ENCODE measurements at places on chromosomes 11 and 22.

GRCh38 chr22:19604711-19605268 lies 80.6 kb upstream of the CLDN5 start:
- no peak for DNase-seq

DNA sequence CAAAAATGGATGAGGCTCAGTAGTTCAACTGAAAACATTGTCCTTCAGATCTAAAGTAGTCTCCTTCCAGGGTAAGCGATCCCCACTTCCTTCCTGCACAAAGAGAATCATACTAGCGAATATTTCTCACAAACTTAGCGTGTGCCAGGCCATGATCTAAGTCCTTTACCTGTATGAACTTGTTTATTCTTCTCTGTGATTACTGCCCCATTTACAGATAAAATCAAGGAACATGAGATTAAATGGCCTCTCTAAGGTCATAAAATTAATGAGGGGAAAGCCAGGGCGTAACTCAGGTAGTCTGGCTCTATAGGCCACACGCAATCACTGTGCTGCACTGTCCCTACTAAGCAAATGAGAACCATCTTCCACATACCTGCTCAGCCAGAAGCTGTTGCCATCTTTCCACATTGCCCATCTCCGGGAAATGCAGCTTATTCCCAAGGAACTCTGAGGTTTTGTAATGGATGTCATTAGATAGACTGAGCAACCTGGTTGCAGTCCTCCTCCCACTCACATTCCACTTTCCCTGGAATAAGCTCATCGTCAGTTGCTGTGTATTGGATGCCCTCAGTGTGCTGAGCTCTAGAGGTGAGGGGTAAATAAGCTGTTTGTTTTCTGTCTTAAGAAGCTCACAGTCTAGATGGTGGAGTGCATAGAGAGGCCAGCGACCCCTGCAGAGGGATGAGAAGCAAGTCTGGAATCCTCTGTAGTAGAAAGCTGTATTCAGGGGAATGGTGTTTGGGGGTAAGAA lies 146.3 kb downstream of the SNX19 start:
- DNase-seq, result no peak

GRCh38 chr22:46865052-46865434 lies 102.6 kb downstream of the TBC1D22A start:
- DNase-seq, result no peak

- no peak for DNase-seq
Observed at GRCh38 chr22:45934659-45935341, 42.2 kb downstream of the WNT7B start.

DNA sequence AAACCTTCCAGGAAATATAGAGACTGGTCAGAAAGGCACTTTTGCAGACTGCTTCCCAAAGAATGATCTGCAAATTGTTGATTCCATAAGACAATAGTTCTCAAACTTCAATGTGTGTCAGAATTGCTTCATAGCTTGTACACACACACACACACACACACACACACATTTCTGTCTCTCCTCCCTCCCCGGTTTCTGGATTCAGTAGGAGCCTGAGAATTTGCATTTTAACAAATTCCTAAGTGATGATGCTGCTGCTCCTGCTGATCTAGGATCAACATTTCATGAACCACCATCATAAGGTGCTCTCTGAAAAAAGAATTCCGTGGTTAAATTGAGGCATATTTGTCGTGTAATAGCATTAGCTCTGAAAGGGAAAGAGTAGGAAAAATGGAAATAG lies 35.3 kb upstream of the FZD4 start:
- DNase-seq, result no peak

GRCh38 chr11:70089631-70090030 lies 11.5 kb downstream of the ANO1 start:
- no peak for DNase-seq

DNA sequence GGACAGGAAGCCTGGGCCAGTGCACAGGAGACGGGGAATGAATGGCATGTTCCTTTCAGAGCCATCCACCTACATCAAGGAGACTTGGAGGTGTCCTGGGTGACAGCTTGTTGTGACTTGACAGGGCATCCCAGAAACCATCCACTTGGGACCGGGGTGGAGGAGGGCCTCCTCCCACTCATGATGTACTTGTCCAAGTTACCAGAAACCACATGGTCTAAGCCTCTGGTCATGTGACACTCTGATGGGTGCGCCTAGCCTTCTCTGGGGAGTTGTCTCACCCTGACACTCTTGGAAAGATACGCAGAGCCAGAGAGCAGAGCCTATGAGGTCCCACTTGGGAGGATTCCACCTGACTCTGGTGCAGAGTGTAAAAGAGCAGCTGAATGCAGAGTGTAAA lies 21.6 kb upstream of the FXYD6 start:
- no peak for DNase-seq

DNA sequence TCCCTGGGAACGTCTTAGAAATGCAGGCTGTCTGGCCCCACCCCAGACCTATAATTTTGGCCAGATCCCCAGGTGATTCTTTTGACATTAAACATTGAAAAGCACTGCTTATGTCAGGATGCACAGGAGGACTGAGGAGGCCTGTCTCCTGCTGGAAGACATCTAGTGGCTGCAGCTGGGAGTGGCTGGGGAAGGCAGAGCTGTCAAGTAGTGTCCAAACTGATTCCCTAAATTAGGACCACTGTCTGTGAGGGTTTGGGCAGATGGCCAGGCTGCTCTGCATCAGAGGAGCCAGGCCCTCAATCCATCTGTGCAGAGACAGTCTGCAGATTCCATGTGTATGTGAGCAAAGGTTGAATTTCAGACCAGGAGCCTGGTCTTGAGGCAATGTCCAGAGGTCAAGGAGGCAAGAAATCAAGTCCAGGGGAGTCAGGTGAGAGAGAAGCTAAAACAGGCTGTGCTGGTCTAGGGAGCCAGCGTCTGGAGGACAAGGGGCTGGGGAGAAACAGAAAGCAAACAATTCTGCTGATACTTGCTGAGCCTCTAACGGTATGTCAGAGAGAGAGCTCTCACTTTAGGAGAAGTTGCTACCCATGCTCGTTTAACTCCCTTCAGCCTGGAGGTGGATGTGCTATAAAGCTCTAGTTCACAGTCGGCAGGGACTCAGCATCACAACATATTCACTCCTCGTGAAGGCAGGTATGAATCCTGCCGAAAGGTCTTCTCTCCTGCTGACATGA lies 15.3 kb upstream of the SYTL2 start:
- DNase-seq, result no peak

DNA sequence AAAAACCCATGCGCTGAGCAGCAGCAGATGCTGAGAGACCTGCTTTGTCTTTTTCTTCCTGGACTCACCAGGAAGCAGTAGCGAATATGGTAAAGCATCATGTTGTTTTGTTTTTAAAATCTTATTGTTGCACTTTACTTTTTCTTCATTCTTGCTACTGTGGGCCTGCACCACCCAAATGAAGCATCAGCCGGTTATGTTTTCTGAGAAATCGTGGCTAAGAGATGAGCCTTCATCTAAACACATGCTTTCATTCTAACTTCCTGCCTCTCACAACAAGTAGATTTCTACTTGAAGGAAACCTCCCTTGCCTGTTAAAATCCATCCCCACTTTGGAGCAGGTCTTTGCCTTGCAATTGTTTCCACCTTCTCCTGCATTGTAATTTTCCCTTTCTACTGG lies 1025.9 kb downstream of the NTM start:
- DNase-seq, result no peak

- DNase-seq, result no peak
Observed at GRCh38 chr22:49373801-49374226, 453.9 kb downstream of the BRD1 start.

DNA sequence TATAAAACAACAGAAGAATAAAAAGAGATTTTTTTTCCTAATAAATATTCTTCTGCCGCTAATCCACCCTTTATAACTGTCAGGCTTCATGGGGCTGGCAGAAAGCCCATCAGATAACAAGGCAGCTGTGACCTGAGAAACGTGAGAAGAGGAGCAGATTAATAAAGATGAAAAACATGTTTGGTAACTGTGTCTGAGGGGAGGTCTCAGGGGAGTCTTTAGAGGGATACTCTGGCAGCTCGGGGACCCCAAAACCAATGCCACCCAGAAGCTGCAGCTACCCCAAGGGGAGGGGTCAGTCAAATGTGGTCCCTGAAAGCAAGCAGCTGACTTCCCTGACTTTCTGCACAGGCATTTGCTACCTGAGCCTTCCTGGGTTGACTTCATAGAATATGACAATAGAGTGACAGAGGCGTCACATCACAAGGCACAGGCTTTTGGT lies 48.4 kb upstream of the POU2AF1 start:
- DNase-seq, result peak; percentile 85

GRCh38 chr22:33971561-33971961 lies 51.3 kb upstream of the LARGE1 start:
- no peak for DNase-seq

DNA sequence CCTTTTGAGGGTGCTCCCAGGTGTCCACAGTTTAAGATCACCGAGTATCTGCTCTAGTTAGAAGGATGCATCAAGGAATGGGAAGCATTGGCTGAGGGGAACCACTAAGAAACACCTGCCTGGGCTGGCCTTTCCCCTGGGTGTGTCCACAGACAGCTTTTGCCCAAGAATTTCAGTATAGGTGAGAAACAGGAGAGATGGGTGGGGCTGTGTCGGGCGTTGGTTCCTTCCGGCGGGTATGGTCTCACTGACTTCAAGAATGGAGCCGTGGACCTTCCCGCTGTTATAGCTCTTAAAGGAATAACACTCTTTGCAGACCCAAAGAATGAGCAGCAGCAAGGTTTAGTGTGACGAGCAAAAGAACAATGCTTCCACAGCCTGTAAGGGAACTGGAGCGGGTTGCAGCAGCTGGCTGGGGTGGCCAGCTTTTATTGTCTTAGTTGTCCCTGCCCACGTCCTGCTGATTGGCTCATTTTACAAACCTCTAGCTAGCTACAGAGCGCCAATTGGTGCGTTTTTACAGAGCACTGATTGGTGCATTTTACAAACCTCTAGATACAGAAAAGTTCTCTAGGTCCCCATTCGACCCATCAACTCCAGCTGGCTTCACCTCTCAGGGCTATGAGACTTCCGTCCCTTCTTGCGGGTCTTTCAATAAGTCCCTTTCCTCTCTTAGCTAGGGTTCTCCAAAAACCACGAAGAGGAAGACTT lies 2.4 kb downstream of the FADS1 start:
- no peak for DNase-seq

DNA sequence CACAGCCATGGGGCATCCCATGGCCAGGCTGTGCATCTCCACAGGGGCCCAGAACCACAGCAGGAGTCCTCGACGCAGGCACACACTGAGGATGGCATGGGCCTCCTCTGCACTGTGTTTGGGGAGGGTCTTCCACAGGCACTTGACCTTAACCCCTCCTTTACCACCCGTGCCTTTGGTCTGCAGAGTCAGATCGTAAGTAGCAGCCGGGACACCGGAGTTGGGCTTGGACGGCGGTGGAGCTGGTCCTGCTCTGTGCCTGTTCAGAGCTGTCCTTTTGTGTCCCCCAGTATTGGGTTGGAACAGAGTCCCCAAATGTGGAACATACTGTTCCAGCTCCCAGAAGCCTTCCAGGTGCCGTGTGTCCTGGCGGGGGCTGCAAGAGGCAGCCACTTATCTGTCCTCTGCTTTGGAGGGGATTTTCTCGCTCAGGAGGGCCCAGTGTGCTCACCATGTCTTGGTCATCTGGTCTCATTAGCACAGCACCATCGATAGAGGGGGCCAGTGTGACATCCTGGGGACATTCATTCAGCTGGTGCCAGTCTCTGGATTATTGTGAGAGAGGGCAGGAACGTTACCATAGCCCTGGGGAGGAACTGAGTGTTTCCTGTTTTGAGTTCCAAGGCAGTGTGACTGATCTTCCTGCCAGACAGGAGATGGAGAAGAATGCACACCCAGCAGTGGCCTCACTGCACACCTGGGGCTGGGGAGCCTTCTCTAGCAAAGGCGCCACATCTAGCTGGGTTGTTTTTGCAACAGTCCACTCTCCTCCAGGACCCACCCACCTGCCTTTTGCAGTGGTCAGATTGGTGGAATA lies 12.4 kb downstream of the CRELD2 start:
- no peak for DNase-seq

- no peak for DNase-seq
Observed at GRCh38 chr11:46588915-46589314, 4.9 kb downstream of the AMBRA1 start.

- DNase-seq, result no peak
Observed at GRCh38 chr11:130782361-130783222, 133.7 kb downstream of the SNX19 start.

GRCh38 chr11:2484576-2485125 lies 39.8 kb downstream of the KCNQ1 start:
- DNase-seq, result no peak

DNA sequence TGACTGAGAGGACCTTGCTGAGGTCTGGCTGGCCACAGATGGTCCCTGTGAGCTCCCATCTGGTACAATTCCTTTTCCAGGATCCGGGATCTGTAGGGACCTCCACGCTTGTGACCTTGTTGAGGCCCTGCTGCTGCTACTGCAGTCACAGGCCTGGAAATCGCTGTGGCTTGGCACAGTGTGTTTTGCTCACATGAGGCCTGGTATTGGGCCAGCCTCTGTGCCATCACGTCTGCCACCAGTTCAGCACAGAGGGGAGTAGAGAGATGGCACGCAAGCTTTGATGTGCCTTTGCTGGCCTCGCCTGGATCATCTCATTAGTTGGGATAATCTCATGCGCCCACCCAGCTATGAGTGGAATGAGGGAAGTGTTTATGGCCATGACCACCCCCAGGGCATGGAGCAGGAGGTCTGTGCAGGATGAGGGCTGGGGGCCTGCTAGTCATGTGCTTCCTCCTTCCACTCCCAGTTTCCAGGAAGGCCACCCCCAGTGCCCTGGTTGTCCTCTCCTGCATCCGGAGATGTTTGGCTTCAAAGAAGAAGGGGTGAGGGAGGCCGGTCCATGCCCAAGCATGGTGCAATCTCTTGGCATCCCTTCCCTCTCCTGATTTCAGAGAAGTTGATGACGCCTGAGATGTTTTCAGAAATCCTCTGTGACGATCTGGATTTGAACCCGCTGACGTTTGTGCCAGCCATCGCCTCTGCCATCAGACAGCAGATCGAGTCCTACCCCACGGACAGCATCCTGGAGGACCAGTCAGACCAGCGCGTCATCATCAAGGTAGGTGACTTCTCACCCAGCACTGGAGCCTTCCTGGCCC lies 22.4 kb downstream of the DERL3 start:
- no peak for DNase-seq

DNA sequence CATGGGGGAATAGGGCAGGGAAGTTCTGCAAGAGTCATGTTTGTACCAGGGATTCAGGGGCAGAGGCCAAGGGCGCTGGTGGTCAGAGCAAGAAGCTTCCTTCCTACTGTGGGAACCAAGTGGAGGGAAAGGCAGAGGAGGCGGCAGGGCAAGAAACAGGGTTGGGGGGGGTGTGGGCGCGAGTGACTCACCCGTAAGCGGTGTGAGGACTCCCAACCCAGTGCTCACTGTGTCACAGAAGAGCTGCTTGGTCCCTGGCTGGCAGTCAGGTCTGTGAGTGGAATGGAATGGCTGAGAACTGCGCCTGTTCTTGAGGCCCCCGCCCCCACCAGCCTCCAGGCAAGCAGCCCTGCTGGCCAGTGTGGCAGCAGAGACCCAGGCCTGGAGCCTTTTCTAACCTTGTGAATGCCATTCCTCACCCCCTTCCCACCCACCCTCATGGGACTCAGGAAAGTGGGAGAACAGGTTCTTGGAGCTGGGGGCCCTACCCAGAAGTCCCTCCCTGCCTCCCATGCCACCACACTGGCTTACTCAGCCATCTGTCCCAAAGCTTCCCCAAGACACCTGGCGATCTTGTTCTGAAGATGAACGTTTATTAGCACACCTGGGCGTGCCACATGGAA lies 4.7 kb downstream of the LRRC10B start:
- no peak for DNase-seq

All from NCI-H2081 treated with DMSO at 0.1 percent for 48 hours (cell line).